ENCODE measurements at places on chromosomes 5 and 9.

DNA sequence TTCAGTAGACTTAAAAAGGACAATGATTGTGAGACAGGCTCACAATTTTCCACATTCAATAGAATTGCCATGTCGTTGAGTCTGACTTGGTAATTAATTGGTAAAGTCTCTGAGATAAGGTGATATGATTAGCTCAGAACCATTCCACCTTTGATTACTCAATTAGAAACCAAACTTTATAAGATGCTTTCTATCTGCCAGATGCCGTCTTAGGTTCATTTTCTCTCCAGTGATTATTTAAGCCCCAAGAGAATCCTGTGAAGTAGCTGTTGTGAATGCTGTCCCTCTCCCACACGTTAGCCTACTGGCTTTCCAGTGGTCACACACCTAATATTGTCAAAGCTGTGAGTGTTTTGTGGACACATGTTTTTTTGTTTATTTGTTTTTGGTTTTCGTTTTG lies 528.9 kb upstream of the ZNF462 start:
- no peak for DNase-seq

DNA sequence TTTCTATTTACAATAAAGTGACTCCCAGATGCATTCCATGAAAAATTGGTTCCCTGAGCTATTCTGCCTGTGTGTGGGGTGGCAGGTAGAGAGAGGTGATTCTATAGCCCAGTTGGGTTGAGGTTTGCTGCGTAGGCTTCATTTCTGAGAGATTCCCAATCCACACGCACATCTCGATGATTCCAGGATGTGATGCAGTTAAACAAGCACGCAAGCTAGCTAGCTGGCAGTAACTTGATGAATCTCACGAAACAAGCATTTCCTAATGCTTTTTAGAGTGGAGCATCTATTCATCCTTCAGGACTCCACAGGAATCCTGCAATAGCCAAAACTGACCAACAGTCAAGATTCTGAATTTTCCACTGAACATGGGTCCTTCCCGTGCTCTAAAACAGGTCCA lies 43.8 kb upstream of the CER1 start:
- no peak for DNase-seq

DNA sequence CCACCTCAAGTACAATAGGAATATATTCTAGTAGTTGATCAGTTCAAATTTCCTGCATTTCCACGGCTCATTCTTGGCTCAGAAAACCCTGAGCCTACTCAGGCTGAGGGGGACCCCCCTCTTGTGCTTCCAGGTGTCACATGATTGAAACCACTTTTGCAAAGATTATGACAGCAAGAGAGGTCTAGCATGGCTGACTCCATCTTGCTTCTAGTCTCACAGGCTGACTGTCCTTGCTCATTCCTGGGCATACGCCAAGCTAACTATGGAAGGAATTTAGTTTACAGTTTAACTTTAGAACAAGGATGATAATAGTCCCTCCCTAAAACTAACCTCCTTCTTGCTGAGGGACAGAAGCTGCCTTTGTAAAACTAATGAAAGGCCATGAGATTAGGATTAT lies 154.1 kb downstream of the SNX18 start:
- no peak for DNase-seq

DNA sequence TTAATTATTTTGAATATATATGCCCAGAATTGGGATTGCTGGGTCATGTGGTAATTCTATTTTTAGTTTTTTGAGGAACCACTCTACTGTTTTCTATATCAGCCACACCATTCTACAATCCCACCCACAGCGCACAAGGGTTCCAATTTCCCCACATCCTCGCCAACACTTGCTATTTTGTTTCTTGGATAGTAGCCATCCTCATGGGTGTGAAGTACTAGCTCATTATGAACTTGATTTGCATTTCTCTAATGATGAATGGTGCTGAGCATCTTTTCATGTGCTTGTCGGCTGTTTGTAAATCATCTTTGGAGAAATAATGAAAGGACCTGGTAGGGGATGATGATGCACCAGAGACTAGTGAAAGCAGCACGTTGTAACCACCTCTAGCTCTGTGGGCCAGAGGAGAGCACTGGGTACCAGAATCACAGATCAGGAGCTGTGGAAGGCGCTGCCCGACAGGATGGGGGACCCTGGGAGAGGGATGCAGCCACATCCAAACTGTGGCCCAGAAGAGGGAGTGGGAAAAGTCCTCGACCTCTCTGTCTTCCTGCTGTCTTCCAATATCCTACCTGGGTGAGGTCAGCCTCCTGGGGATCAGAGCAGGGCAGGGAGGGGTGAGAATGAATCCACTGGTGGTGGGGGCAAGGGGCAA lies 155.4 kb downstream of the RGS3 start:
- DNase-seq: no peak

GRCh38 chr5:150162142-150162513 lies 4.5 kb upstream of the CDX1 start:
- DNase-seq: no peak

DNA sequence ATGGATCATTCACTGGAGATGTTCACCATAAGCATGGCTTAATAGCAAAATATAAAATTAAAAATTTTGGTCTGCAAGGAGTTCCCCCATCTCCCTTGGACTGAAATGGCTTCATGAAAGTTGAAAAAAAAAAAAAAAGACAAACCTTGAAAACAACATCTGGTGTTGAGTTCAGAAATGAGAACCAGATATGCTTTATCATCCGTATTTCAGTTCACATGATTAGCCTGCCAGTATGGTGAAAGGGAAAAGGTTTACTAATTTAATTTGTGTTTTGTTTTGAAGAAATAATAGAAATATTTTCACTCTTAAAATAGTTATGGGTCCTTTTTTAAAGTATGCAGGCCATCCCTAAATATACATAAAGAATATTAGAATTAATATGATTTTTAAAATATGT lies 67.8 kb downstream of the TMEM167A start:
- DNase-seq: no peak

GRCh38 chr9:120542701-120543490 lies 37.1 kb downstream of the CDK5RAP2 start:
- no peak for DNase-seq

DNA sequence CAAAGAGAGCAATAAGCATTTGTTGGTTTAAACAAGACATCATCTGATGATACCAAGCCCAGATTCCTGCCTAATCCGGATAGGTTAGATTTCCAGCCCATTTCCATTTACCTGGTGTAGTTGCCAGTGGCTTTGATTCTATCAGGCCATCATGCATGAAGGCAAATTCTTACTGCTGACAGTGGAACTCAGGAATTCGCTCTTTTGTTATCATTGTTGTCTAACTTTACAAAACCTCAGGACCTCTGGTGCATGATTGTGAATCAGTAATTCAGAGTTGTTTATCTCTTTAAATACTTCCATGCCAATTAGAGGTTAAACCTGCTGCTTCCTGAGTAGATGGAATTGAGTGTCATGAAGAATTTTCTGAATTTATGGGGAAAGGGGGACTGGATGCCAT lies 76.5 kb downstream of the C9orf152 start:
- no peak for DNase-seq

DNA sequence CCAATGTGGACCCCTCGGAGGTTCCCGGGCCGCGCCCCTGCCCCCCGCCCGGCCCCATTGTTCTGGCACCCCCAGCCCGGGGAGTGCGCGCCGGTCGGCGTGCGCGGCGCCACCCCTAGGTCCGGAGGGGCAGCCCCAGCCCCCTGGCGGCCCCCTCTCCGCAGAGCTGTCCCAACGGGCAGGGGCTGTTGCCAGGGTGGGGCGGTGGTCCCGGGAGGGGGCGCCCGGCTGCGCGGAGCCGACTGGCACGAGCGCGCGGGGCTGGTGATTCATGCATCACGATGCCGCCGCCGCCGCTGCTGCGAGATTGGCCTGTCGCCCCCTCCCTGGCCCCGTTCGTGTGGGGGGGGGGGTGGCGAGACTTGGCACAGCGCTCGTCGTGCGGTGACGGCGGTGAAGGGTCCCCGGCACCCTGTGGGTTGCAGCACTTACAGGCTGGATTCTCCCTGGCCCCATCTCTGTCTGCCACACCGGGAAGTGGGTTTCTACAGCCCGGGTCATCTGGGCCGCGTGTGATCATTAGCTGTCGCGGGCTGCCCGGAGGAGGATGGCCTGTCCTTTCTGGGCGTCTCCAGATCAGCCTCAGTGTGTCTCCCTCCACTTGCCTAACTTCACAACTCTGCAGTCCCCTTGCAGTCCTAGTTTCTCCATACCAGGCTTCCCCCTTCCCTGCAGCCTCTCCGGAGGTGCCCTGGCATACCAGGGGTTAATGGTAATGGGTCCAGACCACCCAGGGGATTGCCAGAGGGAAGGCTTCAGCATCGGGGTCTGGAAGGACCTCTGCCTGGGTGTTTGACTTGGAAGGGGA lies 858 bp downstream of the NCS1 start:
- peak; percentile 42 for DNase-seq

DNA sequence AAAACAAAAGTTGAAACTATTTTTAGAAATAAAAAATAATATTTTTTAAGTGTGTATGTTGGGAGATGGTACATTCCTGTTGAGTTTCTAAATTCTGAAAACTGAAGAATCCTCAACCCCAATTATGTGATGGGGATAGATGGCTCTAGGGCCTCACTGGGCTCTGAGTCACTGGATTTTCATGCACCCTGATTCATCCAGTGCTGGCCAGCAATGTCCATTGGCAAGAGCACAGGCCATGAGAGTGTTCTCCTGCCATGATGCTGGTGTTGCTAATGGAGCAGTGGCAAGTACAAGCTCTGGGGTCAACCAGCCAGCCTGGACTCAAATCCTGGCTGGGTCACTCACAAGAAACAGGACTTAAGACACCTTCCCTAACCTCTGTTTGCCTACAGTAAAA lies 23.3 kb downstream of the SMIM23 start:
- DNase-seq: no peak

DNA sequence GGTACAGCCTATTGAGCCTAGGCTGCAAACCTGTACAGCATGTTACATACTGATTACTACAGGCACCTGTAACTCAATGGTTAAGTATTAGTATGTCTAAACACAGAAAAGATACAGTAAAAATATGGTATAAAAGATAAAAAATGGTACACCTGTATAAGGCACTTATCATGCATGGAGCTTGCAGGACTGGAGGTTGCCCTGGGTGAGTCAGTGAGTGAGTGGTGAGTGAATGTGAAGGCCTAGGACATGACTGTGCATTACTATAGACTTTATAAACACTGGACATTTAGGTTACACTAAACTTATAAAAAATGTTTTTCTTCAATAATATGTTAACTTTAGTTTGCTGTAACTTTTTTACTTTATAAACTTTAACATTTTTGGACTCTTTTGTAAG lies 171.3 kb downstream of the SLC28A3 start:
- no peak for DNase-seq

DNA sequence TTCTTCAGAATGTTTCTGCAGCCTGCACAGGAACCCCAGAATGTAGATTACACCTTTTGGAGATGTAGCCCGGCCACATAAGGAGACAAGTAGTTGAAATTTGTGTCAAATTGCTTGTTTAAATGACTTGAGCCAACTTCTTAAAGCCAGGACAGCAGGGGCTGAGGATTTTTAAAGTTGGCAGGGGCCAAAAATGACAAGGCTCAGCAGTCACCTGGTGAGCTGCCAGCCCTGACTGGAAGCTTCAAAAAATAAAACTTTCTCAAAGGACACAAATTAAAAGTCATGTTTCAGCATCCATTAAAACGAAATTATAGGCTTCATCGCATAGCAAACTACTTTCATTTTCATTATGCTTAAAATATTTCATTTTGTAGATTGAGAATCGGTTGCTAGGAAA lies 340.3 kb upstream of the WWC1 start:
- no peak for DNase-seq

DNA sequence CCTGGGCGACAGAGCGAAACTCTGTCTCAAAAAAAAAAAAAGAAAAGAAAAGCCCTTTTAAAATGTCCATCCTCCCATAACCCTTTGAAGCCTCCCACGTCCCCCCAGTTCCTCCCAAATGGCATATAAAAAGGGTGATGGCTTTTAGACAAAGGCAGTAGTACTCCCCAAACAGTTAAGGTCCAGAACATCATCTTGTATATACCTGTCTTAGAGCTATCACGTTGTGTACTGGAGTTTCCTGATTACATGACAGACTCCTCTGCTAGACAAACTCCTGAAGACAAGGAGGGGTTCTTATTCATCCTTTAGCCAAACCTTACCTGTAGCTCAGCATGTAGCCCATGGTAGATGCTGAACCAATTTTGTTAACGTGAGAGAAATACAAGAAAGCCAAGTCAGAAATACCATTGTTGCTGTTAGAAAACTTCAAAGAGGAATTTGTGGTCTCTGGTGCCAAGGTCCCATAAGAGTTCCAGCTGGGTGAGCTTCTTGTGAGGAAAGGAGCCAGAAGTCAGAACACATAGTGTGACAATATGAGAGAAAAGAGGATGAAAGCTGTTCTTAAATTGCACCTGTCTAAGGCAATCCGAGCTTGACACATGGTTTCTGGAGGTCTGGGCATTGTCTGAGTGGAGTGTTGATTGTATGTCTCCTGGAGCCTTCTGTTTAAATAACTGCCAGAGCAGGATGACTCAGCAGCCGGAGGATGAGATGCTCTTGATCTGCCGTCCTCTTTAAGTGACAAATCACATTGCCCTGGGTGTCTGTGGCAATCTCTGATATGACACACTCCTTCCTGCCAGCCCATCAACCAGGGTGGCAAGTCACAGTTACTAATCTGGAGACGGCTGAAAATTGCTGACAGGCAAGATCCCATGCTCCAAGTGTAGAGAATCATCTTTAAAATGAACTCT lies 69.1 kb downstream of the ARRDC3 start:
- peak; percentile 98 for DNase-seq

GRCh38 chr9:123527981-123528380 lies 172.0 kb downstream of the CRB2 start:
- DNase-seq: peak; percentile 8

DNA sequence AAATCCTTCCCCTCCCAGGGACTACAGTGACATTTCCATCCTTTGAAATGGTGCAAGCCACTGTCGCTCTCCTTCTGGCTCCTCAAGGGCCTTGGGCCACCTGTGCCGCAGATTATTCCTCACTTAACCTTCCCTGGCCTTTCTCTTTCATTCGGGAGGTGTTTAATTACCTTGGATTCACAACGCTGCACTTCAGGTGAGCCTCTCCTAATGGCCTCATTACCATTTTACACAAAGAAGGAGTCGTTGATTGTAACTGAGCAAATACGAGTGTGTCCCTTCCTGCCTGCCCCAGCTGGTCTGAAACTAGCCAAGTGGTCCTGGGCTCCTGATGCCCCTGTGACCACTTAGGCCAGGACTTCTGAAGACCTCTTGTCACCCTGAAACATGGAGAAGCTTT lies 205.0 kb downstream of the CRB2 start:
- no peak for DNase-seq

DNA sequence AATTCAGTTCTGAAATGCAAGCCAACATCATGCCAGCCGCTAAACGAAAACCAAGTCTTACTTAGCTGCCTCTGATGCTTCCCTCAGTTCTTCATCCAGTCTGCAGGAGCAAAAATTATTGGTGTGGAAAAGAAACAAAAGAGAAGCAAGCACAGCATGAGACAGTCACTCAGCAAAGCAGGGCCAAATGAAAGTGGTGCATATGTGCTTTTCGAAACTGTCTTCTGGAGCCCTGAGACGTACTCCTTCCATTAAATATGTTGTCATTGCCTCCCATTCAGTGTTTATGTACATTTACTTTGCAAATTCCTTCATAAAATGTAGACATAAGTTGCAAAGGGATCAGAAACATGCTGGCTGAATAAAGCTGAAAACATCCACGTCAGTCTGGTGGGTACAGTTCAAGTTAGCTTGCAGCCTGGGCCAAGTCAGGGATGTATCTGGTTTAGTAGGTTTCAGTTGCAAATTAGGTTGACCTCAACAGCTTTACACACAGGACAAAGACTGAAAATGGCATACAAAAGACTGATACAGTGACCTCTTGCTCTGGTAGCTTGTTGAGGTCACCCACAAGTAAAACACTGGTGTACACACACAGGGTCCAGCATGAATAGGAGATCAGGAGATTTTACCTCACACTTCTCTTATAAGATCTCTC lies 139.7 kb upstream of the PCA3 start:
- DNase-seq: no peak

Data from CD14-positive monocyte (primary cell).